ENCODE measurements at places on chromosomes 6 and 20. TPM values are rescaled to one million over a fixed set of nuclear protein-coding genes. Genes with fewer than 3 reads are reported as not detected.

DNA sequence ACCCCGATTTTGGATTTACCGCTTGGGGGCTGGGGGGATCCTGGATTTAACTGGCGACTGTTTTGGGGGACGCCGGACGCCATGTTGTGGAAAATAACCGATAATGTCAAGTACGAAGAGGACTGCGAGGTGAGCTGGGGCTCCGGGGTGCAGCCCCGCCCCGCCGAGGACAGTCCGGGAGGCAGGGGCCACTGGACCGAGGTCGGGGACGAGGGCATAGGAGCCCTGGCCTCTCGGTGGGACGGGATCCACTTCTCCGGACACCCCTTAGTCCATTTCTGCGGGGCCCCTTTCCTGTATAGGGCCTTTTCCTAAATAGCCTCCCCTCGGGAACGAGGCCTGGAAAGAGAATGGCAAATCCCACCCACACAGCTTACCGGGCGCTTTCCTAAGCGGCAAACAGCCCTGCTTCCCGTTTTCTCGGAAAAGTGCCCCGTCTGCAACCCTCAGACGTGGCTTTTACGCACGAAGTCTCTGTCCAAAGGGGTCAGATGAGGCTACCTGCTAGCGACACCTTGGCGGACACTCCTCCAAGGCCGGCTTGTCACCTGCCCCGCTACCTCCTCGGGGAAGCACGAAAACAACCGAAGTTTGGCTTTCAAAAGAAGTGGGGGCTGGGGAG is 469 bp downstream of the TFAP2C start:
- DNase-seq: no peak

DNA sequence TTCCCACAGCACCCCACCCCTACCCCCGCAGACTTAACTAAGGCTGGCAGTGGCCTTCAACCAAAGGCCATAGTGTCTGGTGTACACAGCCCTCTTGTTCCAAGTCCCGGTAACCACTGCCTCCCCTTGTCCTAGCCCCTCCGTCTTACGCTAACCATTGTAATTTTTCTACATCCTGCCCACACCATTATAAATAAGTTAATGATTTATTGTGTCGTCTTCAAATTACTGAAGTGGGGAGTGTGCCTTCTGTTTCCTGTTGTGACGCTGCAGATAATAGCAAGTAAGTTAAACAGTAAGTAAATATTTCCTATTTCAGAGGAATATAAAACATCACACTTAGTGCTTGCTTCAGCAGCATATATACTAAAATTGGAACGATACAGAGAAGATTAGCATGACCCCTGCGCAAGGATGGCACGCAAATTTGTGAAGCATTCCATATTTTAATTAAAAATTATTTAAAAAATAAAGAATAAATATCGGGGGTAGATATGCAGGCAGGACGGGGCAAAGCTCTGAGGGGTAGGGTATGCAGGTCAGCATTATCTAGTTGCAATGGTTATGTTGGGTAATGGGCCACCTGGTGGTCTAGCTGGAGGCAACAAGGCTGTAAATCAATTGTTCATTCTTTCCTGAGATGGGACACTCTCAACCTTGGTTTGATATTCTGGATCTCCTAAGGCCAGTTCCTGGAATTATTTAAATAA is 15.1 kb downstream of the SRSF6 start:
- DNase-seq: no peak

Gene PEX6
- total RNA-seq: 39.2 TPM

Gene TFAP2C
- total RNA-seq: 7.2 TPM

Gene RSPO3
- not detected for total RNA-seq
